ENCODE measurements at places on chromosomes 5 and 9.

GRCh38 chr9:12968093-12968492, 193.3 kb downstream of the LURAP1L start:
- no peak for DNase-seq

GRCh38 chr5:40367255-40367654, 312.5 kb upstream of the PTGER4 start:
- DNase-seq, result peak; percentile 16

DNA sequence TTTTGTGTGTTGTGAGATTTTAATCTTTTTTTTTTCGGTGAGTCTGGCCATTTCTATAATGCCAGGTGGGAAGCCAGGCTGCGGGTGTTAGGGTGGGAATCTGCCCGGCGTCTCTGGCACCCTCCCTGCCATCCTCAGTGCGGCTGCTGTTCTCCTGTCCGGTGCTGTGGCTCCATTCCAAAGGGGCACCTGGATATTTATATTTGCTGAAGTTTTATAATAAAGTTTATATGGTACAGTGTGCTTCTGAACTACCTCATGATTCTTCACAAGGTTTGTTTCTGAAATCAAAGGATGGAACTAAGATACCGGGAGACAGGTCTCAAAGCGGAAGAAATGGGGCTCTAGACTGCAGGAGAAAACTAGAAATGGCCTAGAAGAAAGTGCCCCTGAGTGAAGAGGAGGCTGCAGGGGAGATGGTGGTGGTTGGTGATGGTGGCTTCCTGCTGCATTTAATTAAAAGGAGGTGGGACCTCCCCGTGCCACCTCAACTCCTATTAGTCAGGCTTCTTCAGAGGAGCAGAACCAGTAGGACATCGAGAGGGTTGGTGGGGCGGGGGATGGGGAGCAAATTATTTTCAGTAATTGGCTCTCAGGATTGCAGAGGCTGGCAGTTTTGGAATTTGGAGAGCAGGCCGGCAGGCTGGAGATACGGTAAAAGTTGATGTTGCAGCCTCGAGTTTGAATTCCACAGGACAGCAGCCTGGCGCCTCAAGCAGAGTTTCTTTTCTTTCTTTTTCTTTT, 102.2 kb upstream of the ICE1 start:
- DNase-seq, result no peak

DNA sequence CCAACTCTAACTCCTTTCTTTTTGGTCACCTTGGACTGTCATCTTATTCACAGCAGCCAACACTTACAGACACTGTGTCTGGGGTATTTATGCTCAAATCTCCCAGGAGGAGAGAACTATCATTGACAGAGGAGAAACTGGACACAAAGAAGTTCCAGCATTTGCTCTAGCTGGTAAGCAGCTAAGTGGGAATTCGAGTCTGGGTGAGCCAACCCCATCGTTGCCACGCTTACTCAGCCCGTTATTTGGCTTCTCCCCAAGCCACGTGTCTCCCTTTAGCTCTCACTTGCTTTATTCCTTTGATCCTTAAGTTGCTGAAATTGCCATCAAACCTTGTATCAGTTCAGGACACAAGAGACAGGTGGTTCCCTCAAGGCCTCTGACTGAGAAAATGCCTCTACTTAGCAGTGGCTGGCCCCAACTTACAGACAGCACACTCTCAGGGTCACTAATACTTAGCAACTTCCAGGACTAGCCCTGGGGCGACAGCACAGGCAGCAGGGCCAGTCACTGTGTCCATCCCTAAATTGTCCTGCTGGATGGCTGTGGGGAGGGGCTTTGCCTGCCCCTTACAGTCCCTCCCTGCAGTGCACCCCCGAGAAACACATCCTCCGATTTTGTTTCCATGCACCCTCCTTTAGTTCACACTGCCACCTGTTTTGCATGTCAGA, 1.4 kb downstream of the SLC36A2 start:
- DNase-seq, result no peak

DNA sequence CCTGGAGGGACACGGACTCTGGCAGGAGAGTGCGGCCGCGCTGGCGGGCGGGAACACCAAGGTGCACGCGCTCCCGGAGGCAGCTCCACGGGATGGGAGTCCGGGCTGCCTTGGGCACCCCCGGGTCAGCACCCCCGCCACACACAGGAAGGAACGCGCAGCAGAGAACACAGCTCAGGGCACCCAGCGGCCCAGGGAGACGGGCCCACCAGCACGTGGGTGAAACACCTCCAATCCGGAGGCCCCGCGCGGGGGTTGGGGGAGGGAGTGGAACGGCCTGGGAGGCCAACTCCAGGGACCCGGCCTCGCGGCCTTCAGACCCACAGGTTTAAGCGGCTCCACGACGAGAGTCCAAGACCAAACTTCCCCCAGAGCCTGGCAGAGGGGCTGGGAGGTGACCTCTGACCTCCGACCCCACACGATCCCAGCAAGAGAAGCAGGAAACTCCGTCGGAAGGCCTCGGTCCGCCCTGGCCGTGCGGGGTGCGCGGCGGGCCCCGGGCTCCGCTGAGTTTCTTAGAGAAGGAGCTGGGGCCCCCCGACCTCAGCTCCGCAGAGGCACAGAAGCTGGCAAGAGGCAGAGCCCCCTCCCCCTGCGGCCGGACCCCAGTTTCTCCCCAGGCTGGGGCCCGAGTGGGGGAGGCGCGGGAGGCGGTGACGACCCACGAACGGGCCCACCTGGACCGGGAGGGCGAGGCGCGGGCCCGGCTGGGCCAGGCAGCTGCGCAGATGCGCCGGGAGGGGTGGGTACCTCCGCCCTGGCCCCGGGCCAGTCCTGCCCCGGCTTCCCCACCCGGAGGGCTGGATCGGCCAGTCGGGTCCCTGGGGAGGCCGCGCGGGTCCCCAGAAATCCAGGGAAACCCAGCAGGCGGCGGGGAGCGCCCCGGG, 851 bp downstream of the NACC2 start:
- no peak for DNase-seq

- no peak for DNase-seq
Observed at GRCh38 chr9:37905776-37906175, 1.8 kb upstream of the SLC25A51 start.

- DNase-seq, result no peak
Observed at GRCh38 chr5:33460210-33460609, 19.4 kb downstream of the TARS1 start.

GRCh38 chr9:18215626-18216025, 258.3 kb upstream of the ADAMTSL1 start:
- no peak for DNase-seq

DNA sequence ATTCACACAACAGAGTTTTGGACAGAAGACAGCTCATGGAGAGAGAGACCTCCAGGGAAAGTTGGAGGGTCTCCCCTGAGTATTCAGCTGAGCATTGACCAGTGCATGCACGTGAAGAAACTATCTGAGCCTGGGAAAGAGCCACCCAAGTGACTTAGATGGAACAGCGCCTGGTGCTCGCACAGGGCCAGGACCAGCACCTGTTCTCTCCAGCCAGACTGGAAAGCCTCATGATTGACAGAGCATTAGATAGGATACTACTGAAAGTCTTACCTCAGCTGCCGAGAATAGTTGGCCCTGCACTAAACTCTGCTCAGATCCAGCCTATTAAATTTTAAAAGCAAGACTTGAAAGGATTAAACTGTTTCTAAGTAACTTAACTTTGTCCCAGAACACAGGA, 28.3 kb upstream of the NEURL1B start:
- DNase-seq, result no peak

- DNase-seq, result no peak
Observed at GRCh38 chr9:131266266-131267229, 9.8 kb downstream of the FAM78A start.

DNA sequence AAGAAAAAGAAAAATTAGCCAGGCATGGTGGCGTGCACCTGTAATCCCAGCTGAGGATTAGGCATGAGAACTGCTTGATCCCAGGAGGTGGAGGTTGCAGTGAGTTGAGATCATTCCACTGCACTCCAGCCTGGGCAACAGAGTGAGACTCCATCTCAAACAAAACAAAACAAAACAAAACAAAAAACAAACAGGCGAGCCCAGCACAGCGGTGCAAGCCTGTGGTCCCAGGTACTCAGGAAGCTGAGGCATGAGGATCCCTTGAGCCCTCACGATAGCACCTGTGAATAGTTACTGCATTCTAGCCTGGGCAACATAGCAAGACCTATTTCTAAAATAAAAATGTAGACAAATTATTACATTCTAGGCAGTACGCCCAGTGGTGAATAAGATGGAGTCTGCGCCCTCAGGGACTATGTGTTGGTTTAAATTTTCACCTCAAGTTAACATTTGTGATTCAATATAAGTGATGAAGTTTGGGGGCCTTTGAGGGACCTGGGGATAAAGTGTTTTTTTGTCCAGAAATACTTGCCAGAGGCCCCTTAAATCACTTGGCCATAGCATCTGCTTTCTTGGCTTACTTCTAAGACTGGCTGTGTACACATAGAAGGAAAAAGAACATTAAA, 3.4 kb upstream of the GAPVD1 start:
- no peak for DNase-seq

DNA sequence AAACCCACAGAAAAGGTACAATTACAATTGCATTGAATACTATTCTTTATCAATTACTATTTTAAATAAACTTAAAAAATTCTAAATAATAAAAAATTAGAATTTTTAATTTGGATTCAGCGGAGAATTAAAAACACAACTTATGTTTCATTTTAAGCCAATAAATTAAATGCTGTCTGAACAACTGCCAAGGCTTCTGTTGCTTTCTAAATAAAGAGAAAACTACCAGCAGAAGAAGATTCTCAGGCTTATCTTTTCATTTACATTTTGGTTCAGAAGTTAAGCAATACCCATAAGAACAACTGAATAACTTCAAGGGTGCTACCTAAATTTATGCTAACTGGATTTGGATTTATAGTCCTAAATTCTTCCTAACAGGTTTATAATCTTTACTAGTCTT, 150.0 kb upstream of the FTMT start:
- peak; percentile 69 for DNase-seq

DNA sequence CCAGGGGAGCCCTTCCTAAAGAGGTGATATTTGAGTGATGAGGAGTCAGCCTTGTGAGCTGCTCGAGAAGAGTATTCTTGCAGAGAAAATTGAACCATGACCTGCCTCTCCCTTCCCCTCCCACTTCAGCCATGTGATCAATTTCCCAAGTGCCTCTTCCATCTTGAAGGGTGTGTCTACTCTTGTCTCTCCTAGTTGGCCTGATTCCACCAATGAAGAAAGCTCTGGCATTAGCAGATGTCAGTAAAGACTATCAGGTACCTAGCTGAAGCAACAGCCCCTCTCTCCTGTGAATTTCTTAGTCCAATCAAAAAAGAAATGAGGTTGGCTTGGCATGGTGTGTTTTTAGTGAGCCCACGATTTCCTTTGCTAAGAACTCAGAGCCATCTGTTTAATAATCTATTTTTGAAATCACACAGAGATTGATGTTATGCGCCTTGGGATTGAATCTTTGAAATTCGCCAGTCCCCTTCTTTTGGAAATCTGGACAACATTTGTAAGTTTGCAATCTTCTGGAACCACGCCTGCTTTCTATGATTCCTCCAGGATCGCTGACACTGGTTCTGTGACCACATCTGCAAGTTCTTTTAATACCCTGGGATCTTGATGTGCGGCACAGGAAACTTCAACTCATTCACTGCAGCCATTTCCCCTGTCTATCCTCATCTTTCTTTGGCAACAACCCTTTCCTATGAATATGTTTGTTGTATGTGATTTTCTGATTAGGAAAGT, 404.6 kb downstream of the DMRT2 start:
- no peak for DNase-seq

DNA sequence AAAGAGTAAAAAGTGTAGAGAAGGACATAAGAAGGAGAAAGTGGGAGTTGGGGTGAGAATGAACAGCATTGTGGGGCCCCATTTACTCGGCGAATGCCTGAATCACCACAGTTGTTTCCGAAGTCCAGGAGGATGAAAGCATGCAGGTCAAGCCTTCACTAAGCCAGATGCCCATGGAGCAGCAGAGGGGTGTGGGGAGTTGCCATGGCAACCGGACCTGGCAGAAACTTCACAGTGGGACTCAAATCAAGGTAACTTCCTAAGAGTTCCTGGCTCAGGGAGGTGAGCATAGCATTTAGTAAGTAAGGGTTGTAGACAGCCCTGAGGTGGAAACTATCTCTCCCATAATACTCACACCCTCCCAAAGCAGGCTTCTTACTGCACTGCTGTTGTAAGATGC, 357.1 kb downstream of the TRIM32 start:
- peak; percentile 5 for DNase-seq

- DNase-seq, result no peak
Observed at GRCh38 chr5:10927608-10928007, 166.6 kb upstream of the DAP start.

DNA sequence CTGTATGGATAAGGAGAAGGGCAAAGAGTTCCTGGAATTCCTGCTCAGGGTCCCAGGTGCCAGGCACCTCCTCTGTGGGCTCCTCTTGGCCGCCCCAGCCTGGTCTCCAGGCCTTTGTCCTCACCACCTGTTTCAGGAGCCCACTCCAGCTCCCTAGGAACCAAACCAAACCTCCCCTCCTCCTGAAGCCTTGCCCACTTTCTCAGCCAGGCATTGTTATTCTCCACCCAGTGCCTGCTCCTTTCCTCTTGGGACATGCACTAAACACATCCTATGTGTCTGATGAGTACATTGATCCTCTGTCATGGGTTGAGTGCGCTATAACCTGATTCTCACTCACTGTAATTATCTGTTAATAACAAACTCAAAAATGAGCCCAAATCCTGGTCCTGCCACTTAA, 189.8 kb downstream of the SPOCK1 start:
- DNase-seq, result no peak

DNA sequence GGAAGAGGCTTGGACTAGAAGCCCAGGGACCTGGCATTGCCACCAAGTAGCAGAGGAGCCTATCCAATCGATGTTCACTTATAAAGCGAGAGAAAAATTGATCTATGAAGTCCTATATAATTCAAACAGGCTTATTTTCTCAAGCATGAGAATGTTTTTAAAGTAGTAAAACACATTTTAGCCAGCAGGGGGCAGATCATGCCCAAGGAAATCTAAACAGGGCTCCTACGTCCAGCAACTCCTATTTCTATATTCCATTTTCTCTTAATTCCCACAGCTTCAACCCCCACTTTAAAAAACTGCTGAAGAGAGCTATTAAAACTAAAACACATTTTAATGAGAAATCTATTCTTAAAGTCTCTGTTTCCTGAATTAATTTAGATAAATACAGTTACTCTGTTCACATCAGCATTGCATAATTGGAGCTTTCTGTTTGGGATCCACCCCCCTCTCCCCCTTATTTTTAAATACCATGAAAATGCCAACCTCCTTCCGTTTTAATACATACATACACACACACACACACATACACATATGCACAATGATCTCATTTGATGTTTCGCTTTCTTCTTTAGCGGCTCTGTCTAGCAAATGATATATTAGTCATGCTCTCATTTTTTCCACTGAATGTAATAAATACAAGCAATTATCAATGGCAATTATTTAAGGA, 144.9 kb downstream of the MYO10 start:
- DNase-seq, result peak; percentile 62

Measured in NCI-H82 (cell line).